ENCODE measurements at places on chromosomes 1 and 21. TPM values are rescaled to one million over a fixed set of nuclear protein-coding genes. Genes with fewer than 3 reads are reported as not detected.

SEC16B gene
- total RNA-seq = 0.94 TPM

CD53 gene
- not detected for total RNA-seq

PROK1 gene
- total RNA-seq = not detected

NUP210L gene
- total RNA-seq = not detected

OR2T2 gene
- not detected for total RNA-seq

KLHDC7A gene
- total RNA-seq = 1.3 TPM

PTP4A2 gene
- 209 TPM for total RNA-seq

TMEM39B gene
- 14.1 TPM for total RNA-seq

GIPC2 gene
- not detected for total RNA-seq

CDK18 gene
- total RNA-seq = 0.82 TPM

NPHS2 gene
- total RNA-seq = not detected

BPNT1 gene
- 21.8 TPM for total RNA-seq

LENEP gene
- not detected for total RNA-seq

BRINP2 gene
- 0.17 TPM for total RNA-seq

SELP gene
- total RNA-seq = not detected

SH3BGR gene
- total RNA-seq = 1.2 TPM

RPAP2 gene
- 10.8 TPM for total RNA-seq

WNT3A gene
- not detected for total RNA-seq

PCBP3 gene
- total RNA-seq = 1.5 TPM

SMIM11 gene
- 1.3 TPM for total RNA-seq

RAB7B gene
- 1.8 TPM for total RNA-seq

AJAP1 gene
- total RNA-seq = 0.02 TPM

OR2M7 gene
- not detected for total RNA-seq

KPRP gene
- total RNA-seq = not detected

DISC1 gene
- total RNA-seq = 0.18 TPM

NBPF3 gene
- 6.0 TPM for total RNA-seq

HES2 gene
- 4.0 TPM for total RNA-seq

B3GALT2 gene
- total RNA-seq = not detected

DIRAS3 gene
- 1.4 TPM for total RNA-seq

BLZF1 gene
- 15.2 TPM for total RNA-seq

HEYL gene
- 3.2 TPM for total RNA-seq

All from A549 treated with CORT108297 at 1 μM for 4 hours (cell line).